ENCODE measurements at places on chromosomes 5 and 9.

DNA sequence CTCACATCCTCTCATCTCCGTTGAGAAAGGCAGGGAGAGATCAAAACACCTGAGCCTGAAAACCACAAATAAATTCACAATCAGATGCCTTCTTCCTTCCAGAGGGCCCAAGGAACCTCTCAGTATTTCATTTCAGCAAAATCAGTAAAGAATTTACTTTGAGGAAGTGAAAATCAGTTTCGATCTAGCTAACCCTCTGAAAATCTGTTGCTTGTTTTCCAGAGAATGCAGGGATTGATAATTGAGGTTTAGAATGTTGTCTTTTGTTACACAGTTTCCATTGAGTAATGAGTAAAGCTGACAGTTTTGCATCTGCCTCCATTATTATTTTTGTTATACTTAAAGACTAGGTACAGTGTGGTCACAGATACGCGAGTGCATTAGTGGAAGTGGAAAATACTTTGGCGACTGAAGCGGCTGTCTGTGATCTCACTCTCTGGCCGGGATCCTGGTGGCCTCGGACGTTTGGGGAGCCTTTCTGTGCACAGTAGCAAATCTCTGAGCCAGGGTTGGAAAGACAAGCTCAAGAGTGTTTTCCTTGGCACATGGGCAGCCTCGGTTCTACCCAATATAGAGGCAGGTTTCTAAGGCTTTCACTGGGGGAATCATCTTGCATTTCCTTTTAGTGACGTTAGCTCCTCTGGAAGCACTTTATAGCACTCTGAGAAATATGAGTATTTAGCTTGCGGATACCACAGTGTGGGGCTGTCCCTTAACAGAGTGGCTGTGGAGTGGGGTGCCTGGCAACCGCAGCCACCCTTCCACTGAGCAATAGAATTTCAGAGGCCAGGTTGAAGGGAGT lies 32.2 kb upstream of the ANGPTL2 start:
- no peak for DNase-seq

DNA sequence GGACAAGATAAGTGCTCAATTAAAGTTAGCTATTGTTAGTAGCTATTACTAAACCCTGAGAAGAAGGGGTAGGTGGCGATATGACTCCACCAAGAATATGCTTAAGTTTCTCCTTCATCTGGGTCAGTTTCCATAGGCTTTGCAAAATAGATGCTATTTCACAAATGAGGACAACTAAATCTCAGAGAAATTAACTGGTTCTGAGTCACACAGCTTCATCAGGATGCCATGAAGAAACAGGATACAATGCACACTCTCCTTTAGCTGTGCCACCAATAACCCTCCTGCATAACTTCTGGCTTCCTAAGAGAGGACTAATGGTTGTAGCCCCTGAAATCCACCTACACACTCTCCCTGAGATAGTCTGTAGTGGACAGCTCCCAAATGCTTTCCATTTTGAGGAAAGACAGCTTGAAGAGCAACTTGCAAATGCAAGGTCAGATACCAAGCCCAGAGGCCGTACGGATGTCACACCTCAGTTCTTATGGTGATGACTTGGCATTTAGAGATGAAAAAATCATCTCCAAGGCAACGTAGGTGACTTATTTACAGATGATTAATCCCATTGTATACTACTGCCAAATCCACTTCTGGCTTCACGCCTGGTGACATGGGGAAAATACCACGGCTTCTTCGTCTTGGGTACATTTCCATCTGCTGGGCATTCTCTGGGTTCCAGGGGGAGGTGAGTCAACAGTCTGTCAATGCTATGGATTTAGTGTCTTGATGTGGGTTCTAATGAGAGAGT lies 251.4 kb upstream of the IL12B start:
- peak; percentile 7 for DNase-seq

- no peak for DNase-seq
Observed at GRCh38 chr9:88529496-88529895, 5.5 kb upstream of the NXNL2 start.

DNA sequence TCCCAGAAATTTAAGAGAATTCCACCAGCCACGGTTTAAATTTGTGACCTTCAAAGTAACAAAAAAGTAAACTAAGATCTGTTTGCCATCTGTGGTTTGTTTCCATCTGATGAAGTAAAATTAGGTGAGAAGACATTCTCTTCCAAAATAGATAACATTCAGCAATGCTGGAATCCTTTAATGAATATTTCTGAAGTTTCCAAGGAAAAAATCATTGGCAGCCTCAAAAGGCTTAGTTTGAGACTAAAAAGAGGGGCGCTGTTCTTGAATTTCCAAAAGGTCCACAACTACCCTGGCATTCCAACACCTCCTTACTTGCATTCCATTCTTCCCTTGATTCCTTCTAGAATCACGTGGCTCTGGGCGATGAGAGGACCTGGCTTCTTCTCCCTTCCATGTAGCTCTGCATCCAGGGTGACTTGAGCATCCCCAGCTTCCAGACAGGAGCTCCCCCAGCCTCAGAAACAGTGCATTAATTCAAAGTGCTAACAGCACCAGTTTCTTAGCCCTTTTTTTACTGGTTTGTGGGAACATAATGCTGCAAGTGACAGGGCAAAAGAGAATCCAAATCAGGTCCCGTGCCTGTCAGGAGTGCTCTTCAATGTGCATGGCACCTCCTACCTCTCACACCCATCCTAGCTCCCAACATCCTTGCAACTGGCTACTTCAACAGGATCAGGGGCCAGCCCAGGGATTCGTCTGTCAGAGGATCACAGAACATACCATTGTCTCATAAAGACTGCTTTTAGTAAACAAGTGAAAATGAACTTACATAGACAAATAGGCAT lies 191.5 kb upstream of the S1PR3 start:
- no peak for DNase-seq

DNA sequence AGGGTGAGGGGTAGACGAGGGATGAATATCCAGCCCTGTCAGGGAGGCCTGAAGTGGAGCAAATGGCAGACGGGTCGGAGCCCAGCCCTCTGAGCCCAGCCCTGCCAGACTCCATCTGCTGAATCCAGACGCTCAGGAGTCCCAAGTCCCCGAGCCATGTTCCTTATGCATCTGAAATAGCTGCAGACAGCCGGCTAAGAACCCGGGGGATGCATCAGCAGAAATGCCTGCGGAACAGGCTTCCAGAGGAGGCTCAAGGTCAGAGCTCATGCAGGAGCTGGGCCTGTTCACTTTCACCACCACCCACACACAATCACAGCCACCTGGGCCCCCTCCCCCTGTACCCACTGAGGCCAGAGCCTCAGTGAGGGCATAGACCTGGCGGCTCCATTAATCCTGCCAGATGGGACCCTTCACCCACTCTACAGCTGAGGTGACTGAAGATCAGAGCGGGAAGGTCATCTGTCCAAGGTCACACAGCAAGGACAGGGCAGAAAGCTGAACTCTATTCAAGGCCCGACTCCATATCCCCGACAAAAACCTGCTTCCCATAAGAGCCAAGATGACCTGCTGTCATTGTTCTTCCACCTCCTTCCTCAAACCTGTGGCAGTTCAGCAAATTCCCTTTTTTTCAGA lies 24.4 kb upstream of the AKNA start:
- DNase-seq = no peak

- DNase-seq = no peak
Observed at GRCh38 chr5:51392689-51393199, 9.5 kb downstream of the ISL1 start.

- peak; percentile 81 for DNase-seq
Observed at GRCh38 chr5:78594610-78595457, 53.7 kb downstream of the LHFPL2 start.

Measured in HTR-8/SVneo (cell line).